Stimulated activated CD8-positive, alpha-beta memory T cell treated with anti-CD3 and anti-CD28 coated beads, Interleukin-15, amount 100 ng/mL, for 4 hours (primary cell): ENCODE measurements at places on chromosomes 13 and 19.

GRCh38 chr19:55640577-55641425 is at the start of gene ZNF580:
ZNF580 (plus strand) TSS chr19:55641002; CDS start chr19:55642509, 1,507 bp downstream.
- peak; percentile 53 for DNase-seq

DNA sequence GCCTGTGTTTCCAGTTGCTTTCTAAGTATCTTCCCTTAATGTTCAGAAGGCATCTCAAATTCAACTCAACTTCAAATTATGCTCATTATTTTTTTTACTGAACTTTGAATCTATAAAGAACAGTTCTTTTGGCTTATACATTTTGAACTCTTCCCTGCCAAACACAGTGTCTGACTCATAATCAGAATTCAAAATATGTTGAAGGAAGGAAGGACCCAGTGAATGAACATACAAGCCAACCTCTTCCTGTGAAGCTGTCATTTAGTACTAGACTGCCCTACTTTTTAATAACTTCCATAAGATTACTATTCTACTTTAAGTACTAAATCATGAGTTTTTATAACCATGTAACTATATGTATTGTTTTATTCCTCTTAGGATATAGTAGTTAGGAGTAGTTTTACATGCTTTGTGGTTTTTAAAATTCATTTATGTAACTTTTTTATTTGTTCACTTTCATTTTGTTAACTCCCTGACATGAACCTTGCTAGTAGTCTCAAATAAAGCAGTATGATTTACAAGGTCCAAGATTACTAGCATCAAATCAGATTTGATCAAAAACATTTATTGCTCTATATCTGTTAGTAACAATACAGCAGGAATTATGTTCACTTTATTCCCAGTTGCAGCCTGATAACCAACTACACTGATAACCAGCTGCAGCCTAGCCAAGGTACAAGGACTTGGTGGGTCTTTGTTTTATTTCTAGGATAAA is 6.4 kb downstream of the NUDT15 start:
- no peak for DNase-seq

GRCh38 chr13:112877976-112878955 is 90.7 kb upstream of the MCF2L start:
- DNase-seq, result no peak

- no peak for DNase-seq
Observed at GRCh38 chr19:5318306-5318705, 22.3 kb downstream of the PTPRS start.

- no peak for DNase-seq
Observed at GRCh38 chr13:38970380-38971051, 20.1 kb downstream of the STOML3 start.

GRCh38 chr19:3548606-3549005 is 8.8 kb downstream of the MFSD12 start:
- no peak for DNase-seq

- DNase-seq, result no peak
Observed at GRCh38 chr13:72559716-72560115, 167.7 kb downstream of the MZT1 start.

DNA sequence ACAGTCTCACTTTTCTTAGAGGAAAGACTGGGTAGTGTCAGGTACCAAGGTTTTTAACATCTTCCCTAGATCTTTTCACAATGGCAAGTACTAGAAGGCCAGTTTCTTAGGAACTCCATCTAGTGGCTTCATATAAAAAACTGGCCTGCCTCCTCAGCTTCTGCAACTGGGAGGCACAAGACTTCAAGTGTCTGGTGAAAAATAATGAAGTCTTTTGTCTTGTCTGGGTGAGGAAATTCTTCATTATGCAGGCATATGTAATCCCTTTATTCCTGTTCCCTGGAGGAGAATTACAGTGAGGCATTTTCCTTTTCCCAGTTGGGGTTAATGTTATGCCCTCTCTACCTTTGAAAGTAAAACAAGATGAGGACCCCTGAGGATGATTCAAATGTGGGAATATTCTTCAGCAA is 300.5 kb downstream of the NALCN start:
- DNase-seq, result no peak

GRCh38 chr13:65339241-65339640 is 1890.9 kb downstream of the PCDH9 start:
- no peak for DNase-seq

DNA sequence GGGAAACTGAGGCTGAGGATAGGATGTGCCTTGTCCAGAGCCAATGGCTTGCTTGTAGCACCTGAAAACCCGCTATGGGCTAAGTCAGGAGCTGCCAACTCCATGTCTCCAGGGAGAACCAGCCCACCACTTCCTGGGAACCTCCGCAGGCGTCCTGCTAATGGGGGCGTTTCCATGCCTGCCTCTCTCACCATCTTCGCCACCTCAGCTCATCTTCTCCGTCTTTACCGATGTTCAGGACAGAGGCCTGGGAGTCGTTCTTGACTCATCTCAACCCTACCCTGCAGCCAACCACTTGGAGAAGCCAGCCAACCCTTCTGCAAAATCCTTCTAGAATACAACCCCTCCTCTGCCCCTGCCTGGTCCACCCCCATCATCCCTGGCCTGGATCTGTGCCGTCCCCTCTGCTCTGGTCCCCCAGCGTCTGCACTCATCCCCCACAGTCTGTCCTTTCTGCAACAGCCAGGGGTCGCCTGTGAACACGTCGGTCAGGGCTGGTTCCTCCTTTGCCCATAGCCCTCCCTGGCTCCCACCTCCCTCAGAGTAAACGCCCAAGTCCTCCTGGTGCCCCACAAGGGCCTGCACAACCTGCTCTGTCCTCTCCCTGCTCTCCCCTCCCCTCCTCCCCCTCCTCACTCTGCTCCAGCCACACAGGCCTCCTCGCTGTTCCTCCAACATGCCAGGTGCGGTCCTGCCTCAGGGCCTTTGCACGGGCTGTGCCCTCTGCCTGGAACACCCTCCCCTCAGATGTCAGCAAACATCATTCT is 31.0 kb downstream of the PTPRS start:
- no peak for DNase-seq

DNA sequence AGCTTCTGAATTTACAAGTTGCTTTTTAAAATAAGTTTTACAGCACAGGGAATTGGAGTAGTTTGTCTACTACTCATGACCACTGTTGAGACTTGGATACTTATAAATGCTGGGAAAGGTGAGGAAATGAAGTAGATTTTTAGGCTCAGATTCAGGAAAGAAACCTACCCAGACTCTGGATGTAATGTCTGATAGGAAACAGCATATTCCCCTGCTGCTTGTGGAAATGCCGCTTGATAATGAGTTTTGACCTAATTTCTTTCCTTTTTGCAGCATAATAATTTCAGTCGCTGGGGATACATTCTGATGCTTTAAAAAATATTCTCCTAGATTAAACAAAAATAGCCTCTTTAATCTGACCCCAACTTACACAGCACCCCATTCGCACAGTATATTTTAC is 53.6 kb downstream of the SLC10A2 start:
- DNase-seq, result no peak

DNA sequence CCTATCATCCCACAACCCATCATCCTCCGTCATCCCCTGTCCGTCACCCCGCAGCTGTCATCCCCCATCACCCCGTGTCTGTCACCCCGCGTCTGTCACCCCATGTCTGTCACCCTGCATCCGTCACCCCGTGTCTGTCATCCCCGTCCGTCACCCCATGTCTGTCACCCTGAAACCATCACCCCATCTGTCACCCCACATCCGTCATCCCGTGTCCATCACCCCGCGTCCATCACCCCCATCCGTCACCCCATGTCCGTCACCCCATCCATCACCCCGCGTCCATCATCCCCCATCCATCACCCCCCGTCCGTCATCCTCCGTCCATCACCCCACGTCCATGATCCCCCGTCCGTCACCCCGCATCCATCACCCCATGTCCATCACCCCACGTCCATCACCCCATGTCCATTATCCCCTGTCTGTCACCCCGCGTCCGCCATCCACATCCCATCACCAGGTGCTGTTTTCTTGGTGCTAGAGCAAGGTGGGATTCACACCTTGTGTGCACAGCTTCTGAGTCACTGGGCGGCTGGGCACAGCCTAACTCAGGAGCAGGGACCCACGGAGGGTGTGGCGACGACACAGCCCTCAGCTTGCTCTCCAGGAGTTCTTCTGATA is 24.2 kb downstream of the RASA3 start:
- DNase-seq, result no peak

DNA sequence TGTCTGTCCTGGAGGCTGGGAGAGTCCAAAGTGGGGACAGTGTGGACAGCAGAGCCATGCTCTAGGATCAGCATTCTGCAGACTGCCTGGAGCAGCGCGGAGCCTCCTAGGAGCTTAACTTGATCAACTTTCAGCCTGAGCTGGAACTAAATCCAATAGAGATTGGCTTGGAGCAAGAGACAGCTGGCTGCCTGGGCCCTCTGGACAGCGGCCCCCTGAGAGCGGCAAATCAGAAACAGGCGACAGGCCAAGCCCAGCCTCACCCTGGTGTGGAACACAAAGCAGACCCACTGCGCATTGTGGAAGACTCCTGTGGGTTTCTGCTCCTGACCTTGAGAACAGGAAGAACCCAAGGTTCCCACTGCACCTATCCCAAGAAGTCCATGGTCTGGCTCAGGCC is 462.2 kb downstream of the TSHZ3 start:
- DNase-seq, result no peak

- DNase-seq, result no peak
Observed at GRCh38 chr13:111598747-111599146, 278.3 kb downstream of the TEX29 start.

DNA sequence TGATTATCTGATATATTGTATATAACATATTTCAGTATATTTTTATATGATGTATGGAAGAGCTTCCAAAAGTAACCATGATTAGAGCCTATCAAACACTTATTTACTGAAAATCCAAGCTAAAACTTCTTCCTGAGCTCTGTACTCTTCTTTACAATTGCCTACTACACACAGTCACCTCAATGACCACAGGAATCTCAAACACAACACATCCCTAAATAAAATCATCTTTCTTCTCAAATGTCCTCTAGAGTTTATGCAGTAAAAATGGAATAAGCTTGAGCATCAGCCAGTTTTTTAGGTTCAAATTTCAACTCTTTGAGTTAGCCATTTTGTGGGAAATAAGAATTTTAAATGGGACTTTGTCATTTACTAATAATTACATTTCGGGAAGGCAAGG is 102.6 kb upstream of the FNDC3A start:
- DNase-seq, result no peak

GRCh38 chr13:65638572-65639168 is 1591.5 kb downstream of the PCDH9 start:
- no peak for DNase-seq

GRCh38 chr13:60562096-60562780 is 165.2 kb downstream of the TDRD3 start:
- no peak for DNase-seq

DNA sequence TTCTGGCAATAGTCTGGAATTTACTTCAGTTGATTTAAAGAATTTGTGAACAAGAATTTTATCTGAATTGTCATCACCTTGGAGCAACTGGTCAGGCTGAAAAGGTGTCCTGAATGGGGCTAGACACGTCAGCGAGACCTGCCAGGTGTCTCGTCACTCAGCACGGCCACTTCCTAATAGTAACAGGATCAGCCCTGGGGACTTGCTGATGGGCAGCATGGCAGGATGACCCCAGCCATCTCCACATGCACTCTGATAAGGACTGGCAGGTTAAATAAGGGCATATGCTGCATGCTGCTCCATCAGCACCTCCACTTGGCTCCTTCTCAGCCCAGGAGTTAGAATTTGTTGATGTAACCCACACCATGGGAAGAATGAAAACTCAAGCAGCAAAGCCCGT is 224.2 kb downstream of the FOXO1 start:
- DNase-seq, result no peak

DNA sequence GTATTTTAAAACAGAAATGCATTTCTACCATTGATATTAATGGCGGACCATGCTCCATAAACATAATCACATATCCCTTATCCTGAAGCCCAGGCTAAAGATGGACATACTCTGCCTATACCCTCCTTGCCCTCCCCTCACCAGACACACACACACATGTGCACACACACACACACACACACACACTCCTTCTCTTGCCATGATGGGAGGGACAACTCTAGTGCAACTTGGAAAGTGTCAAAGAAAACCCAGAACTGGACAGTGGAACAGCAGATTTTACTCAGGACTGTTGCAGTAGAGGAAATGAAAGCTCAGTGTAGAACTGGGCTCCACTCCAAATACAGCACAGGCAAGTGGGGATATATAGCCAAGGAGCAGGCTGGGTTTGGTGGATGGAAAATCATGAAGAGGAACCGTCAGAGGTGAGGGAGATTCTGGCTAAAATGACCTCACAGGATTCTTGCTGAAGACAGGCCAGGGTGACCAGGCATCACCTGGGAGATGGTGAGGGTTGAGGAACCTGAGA is 40.8 kb downstream of the TNFRSF19 start:
- DNase-seq, result no peak

DNA sequence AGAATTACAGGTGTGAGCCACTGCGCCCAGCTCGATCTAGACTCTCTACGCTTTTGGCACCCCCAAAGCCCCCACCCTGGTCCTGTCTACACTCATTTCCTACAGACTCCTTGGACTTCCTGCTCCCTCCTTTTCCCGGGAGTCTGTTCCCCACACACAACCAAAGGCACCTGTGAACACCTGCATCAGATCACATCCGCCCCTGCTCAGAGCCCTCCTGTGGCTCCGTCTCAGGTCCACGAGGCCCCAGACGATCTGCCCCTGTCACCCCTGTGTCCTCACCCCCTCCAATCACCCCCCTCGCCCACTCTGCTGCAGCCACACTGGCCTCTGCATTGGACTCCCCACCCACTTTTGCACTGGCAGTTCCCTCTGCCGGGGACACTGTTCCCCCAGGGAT is 12.4 kb upstream of the PAK4 start:
- DNase-seq, result no peak

- peak; percentile 97 for DNase-seq
Observed at GRCh38 chr19:12440541-12441316, at the start of gene ZNF443. ZNF443 (minus strand) TSS chr19:12441021; CDS start chr19:12440914, 107 bp downstream.

DNA sequence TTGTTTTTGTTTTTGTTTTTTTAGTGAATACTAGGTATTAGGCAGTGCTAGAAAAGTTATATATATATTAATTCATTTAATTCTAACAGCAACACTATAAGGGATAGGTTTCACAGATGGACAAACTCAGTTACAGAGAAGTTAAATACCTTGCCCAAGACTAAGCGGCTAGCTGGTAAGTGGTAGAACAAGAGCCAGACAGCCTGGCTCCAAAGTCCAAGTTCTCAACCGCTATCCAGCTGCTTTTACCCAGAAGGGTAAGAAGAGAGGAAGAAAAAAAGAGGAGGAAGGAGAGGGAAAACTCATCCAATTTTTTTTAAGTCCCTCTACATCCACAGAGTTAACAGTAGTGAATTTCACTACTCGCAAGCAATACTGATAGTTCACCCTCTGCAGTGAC is 217.0 kb downstream of the SPRY2 start:
- DNase-seq, result no peak
